Activated CD8-positive, alpha-beta memory T cell treated with anti-CD3 and anti-CD28 coated beads, Interleukin-2, amount 50 U/mL, for 48 hours (primary cell): ENCODE measurements at places on chromosomes 12 and 14.

DNA sequence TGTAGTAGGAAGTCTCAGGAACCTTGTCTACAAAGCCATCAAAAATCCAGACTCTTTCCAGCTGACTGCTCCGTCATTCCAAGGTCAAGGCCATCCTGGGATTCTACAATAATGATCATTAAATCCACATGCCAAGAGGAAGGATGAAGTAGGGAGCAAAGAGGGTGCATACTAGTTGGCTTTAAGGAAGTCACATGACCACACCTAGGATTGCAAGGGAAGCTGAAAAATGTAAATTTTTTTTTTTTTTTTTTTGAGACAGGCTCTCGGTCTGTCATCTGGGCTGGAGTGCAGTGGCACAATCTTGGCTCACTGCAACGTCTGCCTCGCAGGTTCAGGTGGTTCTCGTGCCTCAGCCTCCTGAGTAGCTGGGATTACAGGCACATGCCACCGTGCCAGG is 7.3 kb upstream of the MRPL42 start:
- no peak for DNase-seq

DNA sequence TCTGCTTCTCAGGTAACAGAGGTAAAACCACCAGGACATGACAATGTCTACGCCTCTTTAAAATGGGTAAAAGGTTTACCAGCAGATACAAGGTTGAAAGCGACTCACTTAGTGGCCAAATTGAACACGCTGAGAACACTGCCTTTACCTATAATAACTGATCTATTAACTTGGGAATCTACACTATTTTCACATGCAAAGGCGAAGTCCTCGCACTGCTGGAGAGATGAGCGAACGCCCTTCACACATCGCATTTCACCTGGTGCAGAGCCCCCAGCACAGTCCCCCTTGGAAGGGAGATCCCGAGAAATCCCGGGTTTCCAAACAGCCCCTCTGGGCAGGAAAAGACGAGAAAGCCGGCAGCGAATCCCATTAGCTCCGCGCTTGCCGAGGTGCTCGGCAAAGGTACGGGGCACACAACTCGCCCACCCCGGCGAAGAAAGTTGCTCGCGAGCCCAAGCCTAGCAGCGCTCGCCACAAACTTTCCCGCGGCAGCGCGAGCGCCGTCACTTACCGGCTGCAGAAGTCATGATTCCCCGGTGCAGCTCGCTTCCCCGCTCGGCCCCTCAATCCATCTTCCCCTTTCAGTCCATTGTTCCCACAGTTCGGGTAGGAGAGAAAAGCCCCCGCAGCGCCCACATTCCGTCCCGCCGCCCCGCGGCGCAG is 423 bp downstream of the FGD6 start:
- no peak for DNase-seq

GRCh38 chr12:68612202-68612601 is 1.5 kb downstream of the RAP1B start:
- DNase-seq: no peak

DNA sequence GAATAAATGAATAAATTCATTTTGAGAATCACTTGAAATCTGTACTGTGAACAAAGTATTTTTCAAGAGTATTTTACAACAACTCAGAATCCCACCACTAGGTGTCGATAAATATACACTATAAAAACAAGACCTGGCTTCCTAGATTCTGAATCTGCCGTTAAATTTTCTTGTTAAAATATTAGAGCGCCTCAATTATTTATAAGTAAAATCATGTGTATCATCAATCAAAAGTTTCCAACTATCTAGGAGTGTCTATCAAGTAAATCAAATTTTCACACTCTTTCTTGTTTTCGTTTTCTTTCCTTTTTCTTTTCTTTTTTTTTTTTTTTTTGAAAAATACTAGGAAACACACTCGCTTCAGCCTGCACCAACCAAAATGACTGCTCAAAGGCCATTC is 179.2 kb upstream of the DCN start:
- DNase-seq: no peak

- DNase-seq: no peak
These were observed 731.9 kb downstream of the NRXN3 start for GRCh38 chr14:78902010-78902623.

GRCh38 chr14:24634158-24634557 is at the start of gene GZMB:
Gene GZMB, minus strand, starts transcription at chr14:24634190. Its CDS starts 30 bp downstream, at chr14:24634160.
- peak; percentile 88 for DNase-seq

- no peak for DNase-seq
These were observed 506 bp upstream of the NAP1L1 start for GRCh38 chr12:76084863-76085519.

DNA sequence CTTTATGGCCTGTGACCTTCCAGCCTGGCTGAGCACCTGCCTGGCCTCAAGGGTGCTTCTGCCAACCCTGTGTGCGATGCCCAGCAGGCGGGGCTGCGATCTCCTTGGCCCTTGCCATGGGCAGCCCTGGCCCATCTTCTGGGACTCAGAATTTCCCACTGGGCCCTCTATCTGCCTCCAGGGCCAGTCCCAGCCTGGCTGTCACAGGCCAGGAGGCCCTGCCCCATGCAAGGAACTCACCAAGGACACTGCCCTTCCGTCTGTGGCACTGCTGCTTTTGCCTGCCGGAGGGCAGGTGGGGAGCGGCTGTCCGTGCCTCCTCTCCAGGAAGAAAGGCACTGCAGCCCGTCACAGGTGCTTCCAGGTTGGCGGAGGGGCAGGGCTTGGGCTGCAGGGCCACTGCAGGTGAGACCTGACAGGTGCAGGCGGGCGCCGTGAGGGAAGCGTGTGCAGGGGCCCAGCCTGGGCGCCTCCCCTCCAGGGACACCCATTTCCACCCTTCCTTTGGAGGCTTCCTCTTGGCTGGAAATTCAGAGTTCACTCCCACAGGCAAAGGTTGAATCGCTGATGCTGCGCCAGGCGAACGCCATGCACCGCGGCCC is 177.8 kb downstream of the KIF26A start:
- DNase-seq: no peak

GRCh38 chr12:66678338-66679275 is at the start of gene GRIP1:
Gene GRIP1, minus strand, starts transcription at chr12:66679076. Its CDS starts 172 bp downstream, at chr12:66678904.
- DNase-seq: no peak

DNA sequence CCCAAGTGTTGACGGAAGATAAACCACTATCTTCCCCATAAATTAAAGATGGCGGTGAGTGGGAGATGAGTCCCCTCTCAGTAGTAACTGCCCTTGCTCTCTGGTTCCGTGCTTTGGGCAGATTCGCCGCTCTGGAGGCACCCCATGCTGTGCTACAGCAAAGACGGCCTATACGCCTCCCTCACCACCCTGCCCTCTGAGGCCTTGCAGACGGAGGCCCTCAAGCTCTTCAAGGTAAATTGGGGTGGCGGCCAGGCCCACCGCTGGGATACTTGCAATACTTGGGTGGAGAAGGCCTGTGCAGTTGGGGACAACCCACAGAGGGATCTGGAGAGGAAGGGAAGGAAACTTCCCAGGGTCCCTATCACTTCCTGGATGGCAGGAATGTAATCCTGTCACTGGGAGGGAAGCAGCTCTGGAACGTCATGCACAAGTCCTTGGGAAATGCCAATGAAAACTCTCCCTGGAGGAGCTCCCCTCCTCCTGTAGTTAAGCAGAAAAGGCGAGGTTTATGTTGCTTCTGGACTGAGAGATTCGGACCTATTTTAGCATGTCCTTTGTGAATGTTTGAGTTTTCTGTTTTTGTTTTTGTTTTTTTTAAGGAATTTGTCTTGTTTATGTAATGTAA is 22.8 kb downstream of the PIGH start:
- no peak for DNase-seq

GRCh38 chr12:4819654-4820053 is 90.1 kb upstream of the KCNA1 start:
- no peak for DNase-seq

DNA sequence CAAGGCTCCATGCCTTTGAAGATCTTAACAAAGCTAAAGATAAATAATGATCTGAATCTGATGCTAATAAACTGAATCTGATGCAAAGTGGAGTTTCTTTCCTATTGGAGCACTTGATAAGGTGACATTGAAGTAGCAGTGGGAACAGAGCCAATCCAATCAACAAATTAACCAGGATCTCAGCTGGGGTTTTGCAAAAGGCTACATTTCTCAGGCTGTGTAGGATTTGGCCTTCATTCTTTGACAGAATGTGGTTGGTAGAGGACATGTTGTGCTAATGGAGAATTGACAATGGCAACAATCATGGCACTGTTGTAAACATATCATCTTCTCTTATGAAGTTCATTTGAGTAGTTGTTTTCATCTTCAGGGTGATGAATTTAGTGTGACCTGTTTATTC is 164.9 kb downstream of the CCDC91 start:
- DNase-seq: no peak
